ENCODE measurements at places on chromosomes 3 and 15. TPM values are rescaled to one million over a fixed set of nuclear protein-coding genes. Genes with fewer than 3 reads are reported as not detected.

DNA sequence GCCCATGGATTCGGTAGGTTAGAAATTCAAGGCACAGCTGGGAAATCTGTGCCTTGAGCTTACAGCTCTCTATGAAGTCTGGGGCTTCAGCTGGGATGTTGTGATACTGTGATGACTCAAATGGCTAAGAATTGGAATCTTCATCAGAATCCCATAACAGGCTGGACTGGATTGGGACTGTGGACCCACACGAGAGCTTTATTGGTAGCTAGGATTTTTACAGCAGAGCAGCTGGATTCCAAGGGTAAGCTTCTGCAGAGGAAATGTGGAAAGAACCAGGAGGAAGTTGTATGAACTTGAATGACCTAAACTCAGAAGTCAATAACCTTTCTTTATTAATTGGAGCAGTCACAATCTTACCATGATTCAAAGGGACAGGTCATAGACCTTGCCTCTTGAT is 1187.1 kb downstream of the ROBO1 start:
- H3K4me1 ChIP-seq = no peaks in the 10 kb centered on the region
- H3K27me3 ChIP-seq = no peaks in the 10 kb centered on the region
- DNase-seq = no peak
- no peaks in the 10 kb centered on the region for H3K36me3 ChIP-seq
- H3K27ac ChIP-seq = no peak overlapping the region
- no peak overlapping the region for H3K4me3 ChIP-seq

GRCh38 chr15:73987681-73988444 is 4.2 kb downstream of the STOML1 start:
- H3K4me1 ChIP-seq = peaks cover 31% of the 10 kb centered on the region
- H3K27me3 ChIP-seq = no peaks in the 10 kb centered on the region
- no peaks in the 10 kb centered on the region for H3K36me3 ChIP-seq
- DNase-seq = no peak
- no peak overlapping the region for H3K4me3 ChIP-seq

GRCh38 chr3:89586676-89587075 is 479.3 kb downstream of the EPHA3 start:
- H3K27me3 ChIP-seq = no peaks in the 10 kb centered on the region
- H3K27ac ChIP-seq = no peak overlapping the region
- no peaks in the 10 kb centered on the region for H3K36me3 ChIP-seq
- H3K4me1 ChIP-seq = no peaks in the 10 kb centered on the region
- no peak overlapping the region for H3K4me3 ChIP-seq

- no peak overlapping the region for H3K27ac ChIP-seq
- DNase-seq = no peak
- no peaks in the 10 kb centered on the region for H3K36me3 ChIP-seq
- H3K4me1 ChIP-seq = no peaks in the 10 kb centered on the region
These were observed 198.3 kb downstream of the OTOL1 start for GRCh38 chr3:161694682-161695564.

Gene SYNPR
- not detected for total RNA-seq

Measured in activated CD4-positive, alpha-beta memory T cell treated with anti-CD3 and anti-CD28 coated beads, Interleukin-2, amount 10 ng/mL, durations not matched to agents 7 days and 5 days (primary cell).